Stimulated activated CD8-positive, alpha-beta memory T cell treated with anti-CD3 and anti-CD28 coated beads, Interleukin-4, amount 100 ng/mL, for 1 hour (primary cell): ENCODE measurements at places on chromosomes 2 and 18.

DNA sequence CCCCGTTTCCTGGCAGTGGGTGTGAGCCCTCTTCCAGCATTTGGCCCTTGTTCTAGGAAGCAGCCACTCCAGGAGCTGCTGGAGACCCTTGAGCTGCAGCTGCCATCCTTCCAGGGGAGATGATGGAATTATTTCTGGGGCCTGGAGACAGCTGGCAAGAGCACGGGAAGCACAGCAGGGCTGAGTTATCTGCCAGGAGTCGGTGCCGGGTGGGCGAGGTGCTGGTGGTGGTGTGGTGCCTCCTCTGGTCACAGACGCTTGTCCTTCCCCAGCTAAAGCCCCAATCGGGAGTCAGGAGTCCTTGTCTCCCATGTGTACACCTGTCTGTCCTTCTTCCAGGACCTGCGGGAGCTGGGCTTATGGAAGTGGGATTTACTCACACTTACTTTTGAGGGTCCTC is 36.0 kb downstream of the DPYSL5 start:
- DNase-seq: no peak

- no peak for DNase-seq
These were observed 665 bp upstream of the HRH4 start for GRCh38 chr18:24459772-24460171.

- DNase-seq: no peak
These were observed 71.4 kb upstream of the TMEM87B start for GRCh38 chr2:111983478-111984212.

DNA sequence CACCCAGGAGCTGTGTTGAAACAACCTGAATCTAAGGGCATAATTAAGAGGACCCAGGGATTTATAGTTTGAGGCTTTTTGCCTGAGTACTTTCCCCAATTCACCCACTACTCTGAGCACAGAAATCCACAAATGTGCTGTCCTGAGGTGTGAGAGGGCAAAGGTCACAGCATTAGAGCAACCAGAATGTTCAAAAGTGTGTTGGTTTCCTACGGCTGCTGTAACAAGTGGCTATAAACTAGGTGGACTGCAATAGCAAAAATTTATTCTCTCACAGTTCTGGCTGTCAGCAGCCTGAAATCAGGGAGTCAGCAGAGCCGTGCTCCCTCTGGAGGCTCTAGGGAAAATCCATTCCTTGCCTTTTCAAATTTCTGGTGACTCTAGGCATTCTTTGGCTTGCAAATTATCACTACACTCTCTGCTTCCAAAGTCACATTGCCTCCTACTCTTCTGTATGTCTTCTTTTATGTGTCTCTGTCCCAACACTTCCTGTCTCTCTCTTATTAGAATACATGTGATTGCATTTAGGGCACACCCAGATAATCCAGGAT is 91.4 kb upstream of the TACR1 start:
- no peak for DNase-seq

- DNase-seq: no peak
These were observed 121.1 kb upstream of the FN1 start for GRCh38 chr2:215556979-215557378.

DNA sequence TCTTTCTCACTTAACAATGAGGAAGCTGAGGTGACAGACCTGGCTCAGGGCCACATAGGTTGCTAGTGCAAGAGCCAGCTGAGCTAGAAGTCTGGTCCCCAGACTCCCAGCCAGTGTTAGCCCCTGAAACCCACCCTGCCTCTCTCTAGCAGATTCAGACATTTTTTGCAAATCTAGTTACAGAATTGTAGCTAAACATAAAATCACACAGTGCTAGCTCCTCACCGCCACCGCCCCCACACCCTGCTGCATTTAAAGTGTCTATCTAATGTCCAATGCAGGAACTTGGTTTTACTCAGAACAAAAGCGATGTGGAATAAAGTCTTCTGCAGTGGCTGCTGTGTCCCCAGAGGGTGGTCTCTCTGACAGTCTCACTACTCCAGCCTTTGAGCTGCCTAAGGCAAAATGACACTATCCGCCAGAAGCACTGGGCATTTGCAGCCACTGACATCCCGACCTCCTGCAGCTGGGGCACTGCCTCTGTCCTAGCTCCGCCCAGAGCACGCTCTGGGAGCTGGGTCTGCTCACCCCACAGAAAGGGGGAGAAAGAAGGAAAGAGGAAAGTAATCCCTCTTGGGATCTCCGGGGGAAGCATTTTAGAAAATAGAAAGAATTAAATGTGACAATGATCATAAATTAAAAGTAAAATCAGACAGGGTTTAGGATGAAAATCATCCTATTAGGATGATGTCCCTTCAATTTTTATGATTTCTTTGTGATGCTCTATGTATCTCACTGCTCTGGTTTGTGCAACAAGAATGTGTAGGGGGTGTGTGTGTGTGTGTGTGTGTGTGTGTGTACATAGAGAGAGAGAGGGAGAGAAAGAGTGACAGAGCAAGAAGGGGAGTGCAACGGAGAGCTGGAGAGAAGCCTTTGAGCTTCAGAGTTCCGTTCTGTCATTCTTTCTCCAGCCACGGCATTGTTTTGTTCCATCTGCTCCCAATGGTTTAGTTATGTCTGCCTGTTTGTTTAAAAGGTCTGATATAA is 50.5 kb upstream of the ST8SIA3 start:
- DNase-seq: no peak

- DNase-seq: no peak
These were observed 690.4 kb upstream of the NRXN1 start for GRCh38 chr2:51722311-51722710.

GRCh38 chr2:96916646-96917543 is 47.0 kb upstream of the SEMA4C start:
- DNase-seq: no peak

GRCh38 chr2:143452817-143453451 is 323.7 kb downstream of the ARHGAP15 start:
- DNase-seq: no peak

DNA sequence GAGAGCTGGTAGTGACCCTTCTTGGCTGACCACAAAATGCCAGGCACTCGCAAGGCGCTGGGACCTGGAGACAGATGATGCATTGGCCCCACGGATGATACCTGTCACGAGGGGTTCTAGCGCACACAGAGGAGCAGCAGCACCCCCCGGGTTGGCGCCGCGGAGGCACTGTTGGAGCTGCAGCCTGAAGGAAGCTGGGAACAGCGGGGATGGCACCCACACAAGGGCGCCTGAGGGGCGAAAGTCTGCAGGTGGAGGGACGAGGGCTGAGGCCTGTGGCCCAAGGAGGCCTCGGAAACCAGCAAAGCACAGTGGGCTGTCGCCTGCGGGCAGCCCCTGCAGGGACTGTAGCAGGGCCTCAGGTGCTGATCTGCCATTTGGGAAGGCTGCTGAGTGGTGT is 33.6 kb downstream of the FAM228A start:
- no peak for DNase-seq

DNA sequence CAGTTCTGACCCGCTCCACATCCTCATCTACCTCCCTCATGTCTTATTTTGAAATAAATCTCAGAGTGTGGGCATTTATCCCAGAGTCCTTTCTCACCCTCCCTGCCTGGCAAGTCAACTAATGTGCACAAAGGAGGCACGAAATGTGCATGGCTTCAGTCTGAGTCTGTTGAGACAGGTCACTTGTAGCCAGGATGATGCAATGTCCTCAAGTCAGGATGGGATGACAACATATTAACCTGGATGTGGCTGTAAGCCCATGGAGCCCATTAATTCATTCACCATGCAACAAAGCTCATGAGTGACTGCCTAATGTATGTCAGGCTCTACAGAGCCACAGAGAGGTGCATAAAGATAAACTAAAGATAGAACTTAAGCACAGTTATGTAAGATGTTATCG is 34.5 kb downstream of the KCNG3 start:
- no peak for DNase-seq

DNA sequence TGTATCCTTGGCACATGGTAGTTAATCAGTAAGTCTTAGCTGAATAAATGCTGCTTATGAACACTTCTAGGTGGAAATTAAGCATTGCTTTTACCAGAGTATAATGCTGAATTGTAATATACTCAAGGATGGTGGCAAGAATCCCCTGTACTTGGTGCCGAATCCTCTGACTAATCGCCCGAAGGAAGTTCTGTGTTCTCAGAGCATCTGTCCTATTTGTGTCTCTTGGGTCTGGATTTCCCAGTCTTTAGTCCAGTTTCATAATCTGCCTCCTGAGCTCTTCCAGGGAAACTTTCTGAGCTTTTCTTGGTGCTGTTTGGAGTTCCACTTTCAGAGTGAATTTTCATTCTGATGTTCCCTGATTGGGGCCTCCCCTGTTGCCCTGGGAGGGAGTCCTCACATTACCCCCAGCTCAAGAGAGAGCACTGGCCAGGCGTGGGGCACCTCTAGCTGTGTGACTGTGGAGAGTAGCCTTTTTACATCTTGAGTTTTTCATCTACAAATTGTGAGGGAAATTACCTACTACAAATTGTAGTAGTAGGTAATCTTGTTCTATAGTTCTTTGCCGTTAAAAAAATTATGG is 144.9 kb downstream of the LTBP1 start:
- DNase-seq: no peak

DNA sequence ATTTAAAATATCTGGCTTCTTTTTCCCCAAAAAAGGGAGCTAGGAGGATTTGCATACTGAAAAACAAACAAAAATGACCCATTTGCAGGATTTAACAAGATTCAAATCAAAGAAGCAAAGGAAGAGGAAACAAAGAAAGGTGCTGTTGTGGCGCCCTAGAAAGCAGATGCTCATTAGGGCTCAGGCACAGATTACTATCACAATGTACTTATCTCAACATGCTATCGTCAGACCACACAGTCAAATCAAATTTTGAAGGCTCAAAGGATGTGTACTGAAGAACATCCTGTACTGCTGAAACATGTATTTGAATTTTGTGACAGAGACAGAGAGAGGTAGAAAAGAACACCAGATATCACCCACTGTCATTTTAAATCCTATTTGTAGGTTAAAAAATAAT is 10.9 kb downstream of the RBMS1 start:
- no peak for DNase-seq

DNA sequence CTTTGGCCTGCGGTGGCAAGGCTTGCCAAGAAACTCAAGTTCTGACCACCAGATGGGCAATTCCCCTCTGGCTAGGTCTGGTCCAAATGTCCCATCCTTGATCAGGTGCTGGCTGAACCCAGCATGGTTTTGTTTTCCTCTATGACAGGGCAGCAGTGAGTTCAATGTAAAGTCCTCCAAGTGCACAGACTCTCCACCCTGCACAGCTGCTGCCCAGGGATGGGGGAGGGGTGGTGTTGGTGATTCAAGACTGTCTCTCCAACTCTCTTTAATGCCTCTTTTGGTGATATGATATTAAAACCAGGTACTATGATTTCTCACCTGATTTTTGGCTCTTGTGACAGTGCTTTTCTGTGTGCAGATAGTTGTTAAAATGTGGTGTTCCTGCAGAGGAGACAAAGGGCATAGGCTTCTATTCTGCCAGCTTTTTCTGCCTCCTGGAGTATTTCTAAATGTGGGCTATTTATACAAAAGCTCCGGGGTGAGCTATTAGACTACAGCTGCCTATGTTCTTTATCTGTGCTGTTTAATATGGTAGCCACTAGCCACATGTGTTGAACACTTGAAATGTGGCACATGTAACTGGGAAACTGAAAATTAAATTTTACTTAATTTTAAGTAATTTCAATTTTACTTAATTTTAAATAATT is 64.0 kb upstream of the STK39 start:
- DNase-seq: no peak

DNA sequence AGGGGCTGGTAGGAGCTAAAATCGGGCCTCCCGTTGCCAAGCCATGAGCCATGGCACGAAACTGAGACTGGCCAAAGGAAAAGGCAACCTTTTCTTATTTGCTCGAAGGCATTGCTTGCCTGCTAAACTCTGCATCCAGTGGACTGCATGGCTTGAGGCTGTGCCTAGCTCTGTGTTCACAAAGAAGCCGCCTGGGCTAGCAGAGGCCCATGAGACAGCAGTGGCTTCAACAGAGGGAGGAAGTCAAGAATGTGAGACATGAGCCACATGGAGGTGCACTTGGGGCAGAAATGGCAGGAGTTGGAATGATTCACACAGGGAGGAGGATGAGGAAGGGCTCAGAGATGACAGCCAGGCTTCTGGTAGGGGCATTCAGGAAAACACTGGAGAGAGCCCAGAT is 33.5 kb downstream of the TPRKB start:
- no peak for DNase-seq

DNA sequence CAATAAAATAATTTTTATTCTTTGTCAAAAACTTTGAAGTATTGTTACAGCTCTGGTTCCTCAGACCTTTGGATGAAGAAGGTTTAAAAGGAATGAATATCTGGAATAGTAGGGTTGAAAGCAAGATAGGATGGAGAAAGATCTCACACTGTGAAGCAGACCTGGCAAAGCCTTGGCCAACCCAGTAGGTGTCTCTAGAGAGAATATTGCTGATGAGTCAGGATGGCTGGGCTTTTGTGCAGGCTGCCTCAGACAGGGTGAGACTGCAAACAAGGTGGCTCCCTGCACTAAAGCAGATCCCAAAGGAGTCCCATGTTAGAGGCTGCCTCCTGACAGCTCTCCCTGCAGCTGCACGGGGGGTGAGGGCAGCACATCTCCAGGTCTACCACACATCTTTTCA is 226.0 kb upstream of the ITGA4 start:
- no peak for DNase-seq

DNA sequence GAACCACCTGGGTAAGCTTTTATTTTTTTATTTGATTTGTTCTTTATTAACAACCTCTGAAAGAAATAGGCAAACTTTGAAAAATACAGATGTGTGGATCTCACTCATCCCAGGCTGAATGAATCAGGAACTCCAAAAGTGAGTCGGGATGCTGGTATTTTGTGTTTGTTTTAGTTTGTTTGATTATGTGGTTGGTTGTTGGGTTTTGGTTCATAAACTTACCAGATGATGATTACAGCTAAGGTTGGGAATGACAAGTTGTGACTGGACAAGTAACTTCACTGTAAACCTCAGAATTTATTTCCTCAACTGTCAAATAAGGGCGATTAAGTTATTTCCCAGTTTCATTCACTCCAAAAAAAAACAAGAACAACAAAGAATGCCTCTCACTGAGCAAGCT is 80.5 kb upstream of the KIF5C start:
- no peak for DNase-seq

DNA sequence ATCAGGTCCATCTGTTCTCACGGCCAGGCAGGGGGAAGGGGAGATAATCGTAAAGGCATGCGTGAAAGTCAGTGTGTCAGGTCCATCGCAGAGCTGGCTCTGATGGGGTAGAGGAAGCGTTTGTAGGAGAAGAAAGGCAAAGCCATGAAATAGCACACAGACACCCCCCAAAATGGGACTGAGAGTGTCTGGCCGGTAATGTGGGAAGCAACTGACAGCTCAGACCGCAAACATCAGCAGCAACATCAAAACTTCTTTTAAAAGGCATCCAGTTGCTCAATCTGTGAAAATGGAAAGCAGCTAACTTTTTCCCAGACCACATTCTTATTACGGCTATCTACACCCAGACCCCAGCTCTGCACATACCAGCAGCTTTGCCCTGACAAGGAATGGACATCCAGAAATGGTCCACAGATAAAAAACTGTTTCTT is 232.6 kb downstream of the EN1 start:
- no peak for DNase-seq
